ENCODE measurements at places on chromosomes 16 and 17.
A peak's percentile ranks its signal among the peaks of the same experiment; 100 is the strongest.

- no peak for DNase-seq
Measured at GRCh38 chr17:28684963-28685362, 23.0 kb downstream of the SUPT6H start.

DNA sequence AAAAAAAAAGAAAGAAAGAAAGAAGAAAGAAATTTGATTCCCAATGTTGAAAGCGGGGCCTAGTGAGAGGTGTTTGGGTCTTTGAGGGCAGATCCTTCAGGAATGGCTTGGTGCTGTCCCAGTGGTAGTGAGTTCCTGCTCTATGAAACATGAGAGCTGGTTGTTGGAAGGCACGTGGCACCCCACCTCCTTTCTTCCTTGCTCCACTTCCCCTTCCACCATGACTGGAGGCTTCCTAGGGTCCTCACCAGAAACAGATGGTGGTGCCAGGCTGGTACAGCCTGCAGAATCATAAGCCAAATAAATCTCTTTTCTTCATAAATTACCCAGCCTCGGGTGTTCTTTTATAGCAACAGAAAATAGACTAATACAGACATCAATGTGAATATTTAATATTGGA, 147.3 kb upstream of the KCNJ18 start:
- no peak for DNase-seq

GRCh38 chr17:13953841-13954240, 115.5 kb upstream of the COX10 start:
- DNase-seq: no peak

GRCh38 chr16:73605309-73605708, 557.4 kb upstream of the ZFHX3 start:
- DNase-seq: no peak

DNA sequence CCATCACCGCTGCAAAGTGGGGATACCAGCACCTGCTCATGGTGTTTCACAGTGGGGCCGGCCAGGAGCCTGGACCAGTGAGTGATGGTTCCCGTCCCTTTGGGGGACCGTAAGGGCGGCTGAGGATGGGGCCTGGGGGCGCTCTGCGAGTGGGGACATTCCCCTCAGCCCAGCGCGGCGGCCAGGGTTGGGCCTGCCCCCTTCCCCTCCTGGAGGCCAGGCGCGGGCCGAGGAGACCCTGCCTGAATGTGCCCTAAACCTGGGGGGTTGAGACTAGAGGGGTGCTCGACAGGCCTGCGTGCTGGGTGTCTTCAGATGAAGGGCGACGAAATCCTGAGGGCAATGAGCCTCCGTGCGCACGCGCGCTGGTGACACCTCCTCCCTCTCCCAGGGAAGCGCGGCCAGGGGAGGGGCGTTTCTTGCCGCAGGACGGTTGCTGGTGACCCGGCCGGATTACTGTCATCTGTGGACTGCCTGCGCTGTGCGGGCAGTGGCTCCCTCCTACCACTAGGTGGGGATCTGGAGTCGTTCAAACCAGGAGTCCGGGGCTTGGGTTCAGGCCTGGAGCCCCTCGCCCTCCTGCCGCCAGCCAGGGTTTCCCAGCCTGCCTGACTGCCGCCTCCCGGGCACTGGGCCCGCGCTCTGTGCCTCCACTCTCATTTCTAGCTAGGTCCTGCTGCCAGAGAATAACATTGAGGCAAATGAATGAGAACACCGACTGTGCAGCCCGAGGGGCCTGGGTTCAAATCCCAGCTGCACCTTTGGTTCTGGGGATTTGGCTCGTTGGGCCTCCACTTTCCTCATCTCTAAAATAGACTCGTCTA, 17.1 kb downstream of the TBX2 start:
- DNase-seq: no peak

DNA sequence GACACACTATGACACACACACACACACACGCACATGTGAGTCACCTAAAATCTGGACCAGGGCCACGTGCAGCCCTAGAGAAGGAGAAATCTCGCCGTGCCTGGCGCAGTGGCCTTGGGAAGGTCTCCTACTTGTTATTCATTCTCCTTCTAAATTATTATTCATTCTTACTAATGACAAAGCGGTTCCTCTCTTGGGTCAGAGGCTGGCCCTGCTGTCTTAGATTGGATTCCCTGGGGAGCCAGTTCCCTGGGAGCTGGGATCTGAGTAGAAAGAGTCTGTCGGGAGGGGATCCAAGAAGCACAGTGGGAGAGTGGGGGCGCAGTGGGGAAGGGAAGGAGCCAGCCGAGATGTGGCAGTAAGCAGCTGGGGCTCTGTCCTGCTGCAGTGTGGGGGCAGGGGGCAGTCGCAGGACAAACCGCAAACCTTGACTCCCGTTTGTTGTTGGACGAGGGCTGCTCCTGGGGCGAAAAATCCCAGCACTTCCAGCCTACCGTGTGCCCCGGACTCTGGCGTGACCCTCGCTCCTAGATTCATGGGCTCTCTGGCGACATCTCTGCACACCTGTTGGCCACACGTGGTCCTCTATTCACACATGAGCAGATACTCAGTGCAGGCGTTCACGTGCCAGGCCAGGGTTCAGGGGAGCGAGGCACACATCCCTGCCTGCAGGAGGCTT, 18.7 kb upstream of the JPH3 start:
- no peak for DNase-seq

- DNase-seq: no peak
Measured at GRCh38 chr17:19424934-19425868, 14.2 kb downstream of the RNF112 start.

DNA sequence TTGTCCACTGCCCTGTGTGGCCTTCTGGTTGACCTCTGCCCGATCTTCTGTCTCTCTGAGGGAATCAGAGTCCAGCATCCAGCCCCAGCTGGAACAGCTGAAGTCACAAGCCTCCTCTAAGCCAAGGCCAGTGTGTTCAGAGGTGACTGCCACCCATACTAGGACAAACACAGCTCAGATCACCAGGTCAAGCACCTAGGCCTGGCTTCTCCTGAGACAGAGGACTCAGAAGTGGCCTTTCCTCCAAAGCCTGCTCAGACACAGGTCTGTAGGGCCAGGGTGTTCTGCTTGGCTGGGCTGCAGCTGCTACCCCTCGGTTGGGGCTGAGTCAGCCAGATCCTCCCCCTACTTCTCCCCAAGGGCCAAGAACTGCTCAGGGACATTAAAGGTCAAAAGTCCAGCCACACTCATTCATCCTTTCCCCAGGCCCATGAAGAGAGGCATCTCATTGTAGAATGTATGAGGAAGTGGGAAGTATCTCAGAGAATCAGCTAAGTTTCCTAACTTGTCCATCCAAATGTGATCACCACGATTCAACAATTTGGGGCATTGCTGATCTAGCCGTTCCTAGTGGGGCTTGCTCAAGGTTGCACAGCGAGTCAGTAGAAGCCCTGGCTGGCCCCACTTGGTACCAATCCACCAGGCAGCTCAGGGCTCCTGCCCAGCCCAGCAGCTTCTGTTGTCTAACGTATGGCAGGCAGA, 7.6 kb downstream of the SLC46A1 start:
- no peak for DNase-seq

DNA sequence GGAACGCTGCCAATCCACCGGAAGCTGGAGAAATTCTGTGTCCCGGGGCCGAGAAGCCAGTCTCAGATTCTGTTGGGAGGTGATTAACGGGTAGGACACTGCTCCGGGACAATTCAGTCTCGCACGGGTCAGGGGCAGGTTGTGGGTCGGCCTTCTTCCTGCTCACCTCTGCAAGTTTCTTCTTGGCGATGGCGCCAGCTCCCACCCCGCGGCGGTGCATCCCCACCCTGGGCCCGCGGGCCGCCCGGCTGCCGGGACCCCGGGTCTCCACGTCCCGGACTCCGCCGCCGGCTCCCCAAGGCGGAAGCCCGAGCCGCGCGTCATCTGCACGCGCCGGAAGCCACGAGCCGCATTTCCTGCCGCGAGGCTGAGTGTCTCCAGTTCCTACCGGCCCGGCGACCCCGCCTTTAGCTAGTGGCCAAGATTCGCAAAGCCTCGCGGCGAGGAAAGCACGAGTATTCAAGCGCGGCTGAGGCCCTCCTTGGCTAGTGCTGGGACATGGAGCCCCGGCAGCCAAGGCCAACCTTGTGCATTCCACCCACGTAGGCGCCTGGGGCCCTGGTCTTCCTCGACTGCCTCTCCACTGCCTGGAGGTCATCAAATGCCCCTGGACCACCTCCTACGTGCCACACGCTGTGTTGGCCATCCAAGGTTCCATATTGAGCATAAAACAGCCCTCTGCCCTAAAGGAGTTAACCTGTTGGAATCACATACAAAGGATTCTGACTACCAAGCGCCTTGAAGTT, at the start of gene SNF8:
Gene SNF8 (minus strand): TSS at position 328 of the 746 bp plus-strand sequence. CDS start 108 bp downstream, at position 220.
- peak; percentile 62 for DNase-seq

GRCh38 chr17:43861960-43862359, 15.0 kb downstream of the CD300LG start:
- no peak for DNase-seq

GRCh38 chr17:6555331-6556120, 829 bp downstream of the PITPNM3 start:
- no peak for DNase-seq

DNA sequence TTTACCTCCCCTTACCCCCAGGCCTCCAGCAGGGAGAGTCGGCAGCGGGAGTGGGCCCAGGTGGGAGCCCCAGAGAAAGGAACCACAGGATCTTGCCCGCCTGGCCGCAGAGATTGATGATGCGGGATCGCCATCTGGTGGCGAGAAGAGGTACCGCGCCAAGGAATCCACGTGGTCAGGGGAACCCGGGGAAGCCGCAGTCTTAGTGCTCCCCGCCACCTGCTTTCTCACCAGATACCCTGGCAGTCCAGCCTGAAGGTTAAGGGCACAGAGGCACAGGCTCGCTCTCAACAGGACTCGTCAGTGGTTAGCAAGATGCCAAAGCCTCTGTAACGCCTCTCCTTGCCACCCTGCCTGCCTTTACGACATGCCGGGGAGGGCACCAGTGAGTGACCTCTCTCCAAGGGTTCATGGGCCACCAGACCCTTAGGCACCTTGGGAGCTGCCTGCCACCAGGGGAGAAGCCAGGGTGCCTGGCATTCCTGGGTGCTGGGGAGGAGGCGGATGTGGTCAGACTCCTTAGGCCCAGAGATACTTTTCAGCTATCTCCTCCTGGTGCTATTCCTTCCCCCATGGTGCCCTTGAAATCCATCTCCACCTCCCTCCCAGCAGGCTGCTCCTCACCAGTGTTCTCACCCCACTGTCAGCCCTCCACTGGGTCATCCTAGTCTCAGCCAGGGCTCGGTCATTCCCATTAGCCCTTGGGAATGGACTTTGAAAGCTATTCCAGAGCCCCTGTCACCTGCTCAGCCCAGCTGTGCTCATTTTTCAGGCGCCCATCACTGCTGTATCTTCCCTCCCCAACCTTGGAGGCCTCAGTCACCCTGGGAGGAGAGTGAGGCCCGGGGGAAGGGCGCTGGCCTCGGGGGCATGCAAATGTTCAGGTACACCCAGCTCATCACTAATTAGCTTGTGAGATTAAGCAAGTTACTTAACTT, 5.5 kb upstream of the RHBDF2 start:
- peak; percentile 21 for DNase-seq

DNA sequence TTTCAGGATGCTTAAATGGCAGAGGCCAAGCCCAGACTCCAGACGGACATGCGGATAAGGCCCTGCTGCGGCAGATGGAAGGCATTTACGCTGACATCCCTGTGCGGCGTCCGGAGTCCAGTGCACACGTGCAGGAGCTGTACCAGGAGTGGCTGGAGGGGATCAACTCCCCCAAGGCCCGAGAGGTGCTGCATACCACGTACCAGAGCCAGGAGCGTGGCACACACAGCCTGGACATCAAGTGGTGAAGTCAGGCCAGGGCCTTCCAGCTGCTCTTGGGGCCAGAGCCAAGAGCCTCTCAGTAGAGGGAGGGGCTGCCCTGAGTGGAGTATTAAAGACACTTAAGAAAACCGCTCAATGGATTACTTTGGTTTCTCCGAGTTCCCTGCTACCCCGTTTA, 29.4 kb downstream of the NARF start:
- no peak for DNase-seq

- DNase-seq: no peak
Measured at GRCh38 chr16:15973421-15973820, 24.0 kb downstream of the ABCC1 start.

DNA sequence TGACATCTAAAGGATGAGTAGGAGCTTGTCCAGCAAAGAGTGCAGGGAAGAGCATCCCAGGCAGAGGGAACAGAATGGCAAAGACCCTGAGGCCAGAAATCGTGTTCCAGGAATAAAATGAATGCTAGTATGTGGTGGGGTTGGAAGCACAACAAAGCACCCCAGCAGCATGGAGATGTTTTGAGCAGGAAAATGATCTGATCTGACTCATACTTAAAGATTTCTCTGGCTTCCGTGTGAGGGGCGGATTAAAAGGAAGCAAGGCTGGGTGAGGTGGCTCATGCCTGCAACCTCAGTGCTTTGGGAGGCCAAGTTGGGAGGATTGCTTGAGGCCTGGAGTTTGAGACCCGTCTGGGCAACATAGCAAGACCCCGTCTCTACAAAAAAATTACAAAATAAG, 2.3 kb downstream of the SLC5A11 start:
- no peak for DNase-seq

Measured in GF-D8 (cell line).